ENCODE measurements at places on chromosomes 2 and 18. TPM values are rescaled to one million over a fixed set of nuclear protein-coding genes. Genes with fewer than 3 reads are reported as not detected.

DNA sequence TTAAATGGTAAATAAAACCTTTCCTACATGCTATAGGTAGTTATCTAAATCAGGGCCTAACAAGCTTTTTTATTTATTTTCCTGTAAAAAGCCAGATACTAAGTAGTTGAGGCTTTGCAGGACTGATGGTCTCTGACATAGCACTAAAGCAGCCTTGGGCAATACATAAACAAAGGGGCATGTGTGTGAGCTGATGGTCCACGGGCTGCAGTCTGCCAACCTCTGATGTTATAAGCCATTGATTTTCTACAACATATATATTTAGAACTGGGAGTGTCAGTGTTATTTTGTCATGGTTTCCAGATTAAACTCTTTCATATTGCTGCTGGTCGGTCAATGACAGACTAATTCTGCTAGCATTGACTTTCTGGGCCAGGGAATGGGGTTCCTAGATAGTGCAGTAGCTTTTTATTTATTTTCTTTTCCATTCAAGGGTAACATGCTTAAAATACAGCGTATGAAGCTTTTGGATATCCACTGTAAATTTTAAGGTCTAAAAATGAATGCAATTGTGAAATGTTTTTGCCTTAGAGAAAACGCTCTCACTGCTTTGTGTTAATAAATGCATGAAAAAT, 134.0 kb downstream of the NEDD4L start:
- H3K27ac ChIP-seq = no peak overlapping the region
- H3K36me3 ChIP-seq = no peaks in the 10 kb centered on the region
- H3K4me3 ChIP-seq = no peak overlapping the region
- no peak for DNase-seq
- H3K4me1 ChIP-seq = no peaks in the 10 kb centered on the region

DNA sequence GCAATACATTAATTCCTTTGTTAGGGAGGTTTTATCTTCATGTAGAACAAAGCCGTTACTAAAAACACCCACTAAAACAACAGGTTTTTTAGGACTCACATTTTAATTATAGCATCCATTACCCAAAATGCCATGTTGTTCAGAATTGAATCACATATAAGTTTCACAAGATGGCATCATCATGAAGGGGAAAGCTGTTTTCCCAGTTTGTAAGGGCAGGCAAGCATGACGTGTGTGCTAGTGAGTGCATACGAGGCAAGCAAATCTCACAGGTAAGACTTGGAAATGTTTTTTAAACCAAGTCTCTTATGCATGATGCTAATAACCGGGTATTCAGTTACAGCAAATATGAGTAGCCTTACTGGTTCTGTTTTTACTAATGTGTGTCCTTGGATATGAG, 111.8 kb upstream of the NFATC1 start:
- no peak overlapping the region for H3K4me3 ChIP-seq
- H3K36me3 ChIP-seq = peaks cover 30% of the 10 kb centered on the region
- H3K27ac ChIP-seq = no peak overlapping the region
- H3K27me3 ChIP-seq = no peaks in the 10 kb centered on the region

GRCh38 chr2:201966691-201967438, 66.8 kb upstream of the FZD7 start:
- H3K4me3 ChIP-seq = no peak overlapping the region
- H3K36me3 ChIP-seq = no peaks in the 10 kb centered on the region
- DNase-seq = no peak
- no peak overlapping the region for H3K27ac ChIP-seq
- H3K27me3 ChIP-seq = no peaks in the 10 kb centered on the region

DNA sequence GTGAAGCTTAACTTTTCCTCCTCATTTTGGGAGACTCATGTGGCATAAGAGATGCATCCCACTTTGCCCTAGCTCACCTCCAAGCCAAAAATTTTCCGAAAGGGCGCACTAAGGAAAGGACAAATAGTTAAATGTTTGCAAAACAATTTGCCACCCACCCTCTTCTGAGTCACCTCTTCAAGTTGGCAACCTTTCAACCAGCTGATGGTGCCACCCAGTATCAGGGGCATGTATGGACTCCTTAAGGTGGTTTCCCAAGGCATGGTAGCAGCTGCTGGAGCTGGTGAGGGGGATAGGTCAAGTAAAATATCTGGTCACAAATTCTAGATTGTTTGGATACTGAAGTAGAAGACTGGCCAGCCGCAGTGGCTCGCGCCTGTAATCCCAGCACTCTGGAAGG, 17.2 kb upstream of the ITGAV start:
- no peak for DNase-seq
- H3K27ac ChIP-seq = no peak overlapping the region
- H3K4me3 ChIP-seq = no peak overlapping the region
- H3K4me1 ChIP-seq = no peaks in the 10 kb centered on the region
- no peaks in the 10 kb centered on the region for H3K27me3 ChIP-seq

- H3K27me3 ChIP-seq = no peaks in the 10 kb centered on the region
- no peak overlapping the region for H3K27ac ChIP-seq
- H3K4me1 ChIP-seq = no peaks in the 10 kb centered on the region
Measured at GRCh38 chr2:237150831-237151375, 65.2 kb downstream of the COPS8 start.

CTNNA2 gene
- not detected for polyA plus RNA-seq

DPP4 gene
- polyA plus RNA-seq = 30.3 TPM

C2orf80 gene
- polyA plus RNA-seq = not detected
